ENCODE measurements at places on chromosomes 3 and 15.

DNA sequence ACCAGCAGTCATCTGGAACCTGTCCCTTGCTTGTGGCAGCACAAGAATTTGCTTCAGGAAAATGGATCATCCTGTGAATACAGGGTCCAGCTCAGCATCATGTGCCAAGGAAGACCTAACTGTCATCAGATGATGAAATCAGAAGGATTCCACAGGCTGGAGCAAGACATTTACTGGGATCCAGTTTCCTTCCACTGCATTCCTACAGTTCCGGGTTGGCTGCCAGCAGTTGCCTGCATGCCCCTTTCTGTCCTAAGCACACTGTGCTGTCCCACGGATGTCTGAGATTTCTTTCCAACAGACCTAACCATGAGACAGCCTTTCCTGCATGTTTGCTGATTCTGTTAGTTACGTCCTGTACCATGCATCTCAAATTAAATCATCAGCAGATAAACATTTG lies 140.7 kb downstream of the IMPG2 start:
- DNase-seq: no peak

GRCh38 chr3:182631183-182632076 lies 161.9 kb upstream of the ATP11B start:
- DNase-seq: no peak

- no peak for DNase-seq
These were observed 4.4 kb downstream of the CAMKV start for GRCh38 chr3:49865198-49865784.

DNA sequence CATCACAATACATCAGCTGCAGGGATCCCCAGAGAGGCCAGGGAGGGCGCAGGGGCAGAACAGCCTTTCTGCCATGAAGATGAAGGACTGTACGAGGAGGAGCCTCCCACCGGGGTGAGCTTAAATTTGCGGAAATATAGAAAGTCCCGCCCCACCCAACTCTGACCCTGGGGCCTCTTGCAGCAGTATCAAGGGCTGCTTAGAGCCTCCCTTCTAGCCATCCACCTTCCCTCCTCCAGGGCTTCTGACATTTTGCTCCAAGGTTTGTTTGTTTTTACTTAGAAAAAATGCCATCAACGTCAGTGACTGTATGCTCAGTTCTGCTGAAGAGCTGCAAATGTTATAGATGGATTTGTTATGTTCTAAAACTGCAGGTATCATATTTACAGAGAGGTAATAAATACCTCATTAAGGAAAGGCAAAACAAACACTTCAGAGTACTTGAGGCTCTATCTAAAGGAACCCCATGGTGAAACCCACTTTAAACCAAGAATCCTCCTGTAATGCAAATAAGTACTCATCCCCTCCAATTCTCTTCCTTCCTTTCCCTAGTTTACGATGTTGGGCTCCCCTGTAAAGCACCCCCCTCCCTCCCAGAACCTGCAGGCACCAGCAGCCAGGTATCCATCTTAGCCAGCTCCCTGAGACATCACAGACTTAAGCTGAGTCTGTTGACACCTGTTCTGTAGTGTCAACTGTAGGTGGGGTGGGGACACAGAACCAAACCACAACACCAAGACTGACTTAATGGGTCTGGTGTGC lies 30.5 kb downstream of the RFTN1 start:
- peak; percentile 55 for DNase-seq

- no peak for DNase-seq
These were observed 605.0 kb downstream of the NLGN1 start for GRCh38 chr3:174002543-174002942.

GRCh38 chr3:187041362-187042307 lies 97.7 kb downstream of the RPL39L start:
- DNase-seq: peak; percentile 68

DNA sequence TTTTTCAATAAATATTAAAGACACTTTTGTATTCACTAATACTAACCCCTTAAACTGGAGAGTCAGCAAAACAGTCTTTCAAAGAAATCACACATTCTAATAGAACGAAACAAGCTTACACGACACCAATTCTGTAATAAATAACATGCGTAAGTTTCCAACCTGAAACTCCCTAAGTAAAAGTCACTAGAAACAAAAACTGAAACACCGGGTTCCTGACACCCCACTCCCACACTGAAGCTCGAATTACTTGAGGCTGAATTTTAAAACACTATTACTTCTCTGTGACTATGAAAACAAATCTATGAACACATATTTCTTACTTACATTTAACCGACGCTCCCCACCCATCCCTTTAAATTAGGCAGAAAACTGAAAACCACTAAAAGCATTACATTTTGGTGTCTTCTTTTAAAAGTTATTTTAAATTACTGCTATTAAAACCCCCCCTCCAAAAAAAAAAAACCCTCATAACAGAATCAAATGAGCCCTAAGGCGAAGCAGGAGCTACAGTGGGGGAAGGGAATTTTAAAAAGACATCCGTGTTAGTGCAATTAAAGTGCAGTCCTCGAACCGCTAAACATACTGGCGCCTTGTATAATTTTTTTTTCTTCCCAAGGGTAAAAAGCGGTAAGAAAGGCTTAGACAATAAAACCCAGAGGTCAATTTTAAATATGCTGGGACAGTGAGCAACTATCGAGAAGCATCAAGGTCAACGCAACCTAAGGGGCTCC lies 878 bp downstream of the SPPL2A start:
- no peak for DNase-seq

- DNase-seq: no peak
These were observed 442.8 kb upstream of the ARRDC4 start for GRCh38 chr15:97517737-97518136.

GRCh38 chr3:106167728-106168127 lies 298.9 kb upstream of the CBLB start:
- DNase-seq: no peak

DNA sequence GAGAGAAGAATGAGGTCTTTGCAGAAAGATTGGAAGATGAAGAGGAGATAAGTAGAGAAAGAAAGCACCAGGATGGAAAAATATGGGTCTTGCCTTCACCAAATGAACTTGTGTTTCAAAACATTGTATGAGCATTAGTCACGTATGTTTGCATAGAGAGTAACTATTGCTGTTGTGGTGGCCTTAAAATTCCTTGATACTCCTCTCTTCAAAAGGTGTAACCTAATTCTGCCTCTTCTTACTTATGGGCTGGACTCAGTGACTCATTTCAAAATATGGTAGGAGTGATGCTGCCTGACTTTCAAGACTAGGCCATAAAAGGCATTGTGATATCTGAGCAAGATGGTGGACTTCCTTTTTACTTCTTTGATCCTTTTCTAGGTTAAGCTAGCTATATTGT lies 228.7 kb upstream of the ZNF385D start:
- no peak for DNase-seq

DNA sequence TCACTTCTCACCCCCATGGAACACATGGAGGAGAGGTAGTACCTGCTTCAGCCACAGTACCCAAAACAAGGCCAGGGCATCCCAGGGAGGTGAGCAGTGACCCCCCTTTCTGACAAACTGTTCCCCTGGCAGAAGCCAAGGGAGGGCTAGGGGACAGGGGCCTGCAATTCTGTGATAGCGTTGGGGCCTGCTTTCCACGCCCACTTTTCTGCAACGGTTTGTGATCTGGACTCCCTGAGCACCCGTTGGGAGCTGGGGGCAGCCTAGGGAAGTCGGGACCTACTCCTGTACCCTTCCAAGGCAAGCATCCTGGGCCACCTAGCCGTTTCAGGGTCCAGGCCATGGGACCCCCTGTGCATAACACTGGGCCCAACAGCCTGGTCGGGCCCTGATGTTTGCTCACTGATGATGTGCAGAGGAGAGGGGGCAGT lies 996 bp upstream of the DNAJA4 start:
- no peak for DNase-seq

DNA sequence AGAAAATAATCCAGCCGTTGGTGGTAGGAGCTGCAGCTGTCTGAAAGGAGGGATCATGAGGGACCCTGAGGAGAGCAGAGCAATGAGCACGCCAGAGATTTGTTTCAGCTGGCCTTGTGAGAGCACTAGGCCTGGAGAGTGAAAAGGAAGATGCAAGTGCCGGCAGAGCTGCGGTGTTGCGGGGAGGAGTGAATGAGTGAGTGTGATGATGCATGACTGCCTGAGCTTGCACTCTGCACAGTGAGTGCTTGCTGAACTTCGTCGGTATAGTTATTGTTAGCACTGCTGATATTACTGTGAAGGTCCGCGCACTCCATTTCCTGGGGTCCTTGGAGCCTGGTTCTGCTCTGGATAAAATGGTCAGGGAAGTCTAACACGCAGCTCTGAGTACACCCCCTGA lies 23.2 kb downstream of the EIF1B start:
- no peak for DNase-seq

DNA sequence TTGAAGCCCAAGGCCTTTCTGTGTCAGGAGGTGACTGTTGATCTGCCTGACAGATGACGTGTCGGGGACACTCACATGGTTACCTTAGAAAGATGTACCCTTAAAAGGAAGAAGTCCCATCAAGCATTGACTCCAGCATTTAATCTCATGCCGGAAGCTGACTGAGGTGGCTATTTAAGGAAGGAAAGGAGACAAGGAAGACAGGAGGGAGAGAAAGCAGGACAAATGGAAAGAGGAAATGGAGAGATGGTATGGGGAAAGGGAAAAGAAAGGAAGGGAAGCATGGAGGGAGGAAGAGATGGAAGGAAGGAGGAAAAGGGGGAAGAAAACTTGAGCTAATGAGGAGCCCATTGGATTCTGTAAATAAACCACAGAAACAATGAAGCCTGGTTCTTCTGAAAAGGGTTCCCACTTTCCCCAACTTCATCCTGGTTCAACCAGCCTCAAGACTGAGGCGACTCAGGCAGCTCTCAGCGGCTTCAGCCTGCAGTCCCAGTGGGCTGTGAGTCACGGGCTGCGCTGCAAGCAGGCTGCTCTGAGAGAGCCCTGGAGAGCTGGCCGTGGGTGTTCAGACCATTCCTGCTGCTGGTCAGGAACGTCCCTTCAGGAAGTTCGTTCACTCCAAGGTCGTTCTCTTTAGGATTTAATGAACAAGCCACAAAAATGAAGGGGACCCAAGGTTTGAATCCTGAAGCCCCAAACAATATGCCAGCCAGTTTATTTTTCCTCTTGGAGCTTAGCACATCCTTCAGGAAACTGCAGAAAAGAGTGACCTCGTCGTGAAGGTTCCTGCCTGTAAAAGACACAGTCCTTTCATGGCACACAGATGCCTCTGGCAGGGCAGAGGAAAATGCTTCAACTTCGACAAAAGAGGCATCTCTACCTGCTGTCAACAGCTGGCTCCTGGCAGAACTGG lies 69.6 kb upstream of the THBS1 start:
- DNase-seq: no peak

DNA sequence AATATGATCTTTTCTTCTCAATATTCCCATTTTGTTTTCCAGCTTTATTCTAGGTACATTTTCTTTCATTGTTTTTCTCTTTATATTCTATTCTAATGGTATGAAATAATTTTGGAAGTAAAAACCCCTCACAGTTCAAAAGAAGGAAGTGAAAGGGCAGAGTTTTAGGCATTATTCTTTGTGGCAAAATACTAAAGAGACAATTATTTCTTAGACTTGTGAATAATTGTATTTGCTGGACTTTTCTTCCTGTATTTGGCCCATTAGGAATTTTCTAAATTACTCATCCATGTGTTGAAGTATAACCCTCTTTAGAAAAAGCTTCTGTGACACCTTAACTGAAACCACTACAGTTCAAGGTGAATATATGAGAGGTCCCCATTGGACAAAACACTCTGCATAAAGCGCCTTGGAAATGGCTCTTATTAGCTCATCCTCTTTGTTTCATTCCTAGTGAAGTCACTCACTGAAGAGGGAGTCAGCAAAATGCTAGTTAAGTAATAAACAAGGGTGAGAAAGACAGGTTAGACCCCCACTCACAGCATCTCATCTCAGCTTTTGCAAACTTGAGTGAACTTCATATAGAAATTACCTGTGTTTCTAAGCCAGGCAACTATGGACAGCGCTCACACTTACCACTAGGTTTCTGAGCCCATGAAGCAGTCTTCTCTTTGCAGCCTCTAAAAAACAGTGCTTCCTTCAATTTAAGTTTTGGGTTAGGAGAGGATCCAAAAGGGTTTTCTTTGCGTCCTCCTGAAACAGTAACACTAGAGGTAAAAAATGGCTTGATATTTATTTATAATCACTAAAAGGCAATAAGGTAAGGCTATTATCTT lies 327.5 kb downstream of the ARPP21 start:
- DNase-seq: no peak

Data from Caco-2 (cell line).